Sciatic nerve (tissue), 2 donors: ENCODE measurements at places on chromosomes 1 and 21. TPM values are rescaled to one million over a fixed set of nuclear protein-coding genes. Genes with fewer than 3 reads are reported as not detected.

The LYSMD1 gene
- 10.6 TPM for total RNA-seq

The MAPKAPK2 gene
- 56.3 TPM for total RNA-seq

The CFH gene
- 299 TPM for total RNA-seq

The FCRL2 gene
- 0.31 TPM for total RNA-seq

The RNU1-2 gene
- 13,769 TPM for total RNA-seq

The GBP5 gene
- total RNA-seq, result 6.4 TPM

The PM20D1 gene
- total RNA-seq, result 3.9 TPM

The CD1D gene
- 1.1 TPM for total RNA-seq

The OR2AK2 gene
- total RNA-seq, result not detected

The KIF21B gene
- total RNA-seq, result 3.7 TPM

The HIVEP3 gene
- 11.0 TPM for total RNA-seq

The TFAP2E gene
- 3.4 TPM for total RNA-seq

The TMEM54 gene
- 12.3 TPM for total RNA-seq

The TIMM17A gene
- 28.7 TPM for total RNA-seq

The RAB3B gene
- 0.22 TPM for total RNA-seq
